ENCODE measurements at places on chromosomes 5 and 9. TPM values are rescaled to one million over a fixed set of nuclear protein-coding genes. Genes with fewer than 3 reads are reported as not detected.

The GABRA1 gene
- total RNA-seq = not detected

The NUTM2F gene
- not detected for total RNA-seq

The SLC6A7 gene
- total RNA-seq = not detected

The HMMR gene
- not detected for total RNA-seq

The SLC27A6 gene
- total RNA-seq = not detected

The CMBL gene
- total RNA-seq = 8.5 TPM

The HSD17B4 gene
- total RNA-seq = 356 TPM

The WNT8A gene
- not detected for total RNA-seq

The CYSRT1 gene
- not detected for total RNA-seq

The HAVCR2 gene
- 16.6 TPM for total RNA-seq

The SLC4A9 gene
- total RNA-seq = 0.22 TPM

The C9 gene
- total RNA-seq = not detected

The ZNF366 gene
- total RNA-seq = 4.4 TPM

All from subcutaneous adipose tissue (tissue), 4 donors.